ENCODE measurements at places on chromosomes 3 and 15. TPM values are rescaled to one million over a fixed set of nuclear protein-coding genes. Genes with fewer than 3 reads are reported as not detected.

IL12A gene
- not detected for total RNA-seq

TXNRD3 gene
- total RNA-seq = 4.6 TPM

ABI3BP gene
- 0.17 TPM for total RNA-seq

SPSB4 gene
- 2.4 TPM for total RNA-seq

RPL32 gene
- 611 TPM for total RNA-seq

CPA3 gene
- total RNA-seq = not detected

KNG1 gene
- total RNA-seq = not detected

DNA sequence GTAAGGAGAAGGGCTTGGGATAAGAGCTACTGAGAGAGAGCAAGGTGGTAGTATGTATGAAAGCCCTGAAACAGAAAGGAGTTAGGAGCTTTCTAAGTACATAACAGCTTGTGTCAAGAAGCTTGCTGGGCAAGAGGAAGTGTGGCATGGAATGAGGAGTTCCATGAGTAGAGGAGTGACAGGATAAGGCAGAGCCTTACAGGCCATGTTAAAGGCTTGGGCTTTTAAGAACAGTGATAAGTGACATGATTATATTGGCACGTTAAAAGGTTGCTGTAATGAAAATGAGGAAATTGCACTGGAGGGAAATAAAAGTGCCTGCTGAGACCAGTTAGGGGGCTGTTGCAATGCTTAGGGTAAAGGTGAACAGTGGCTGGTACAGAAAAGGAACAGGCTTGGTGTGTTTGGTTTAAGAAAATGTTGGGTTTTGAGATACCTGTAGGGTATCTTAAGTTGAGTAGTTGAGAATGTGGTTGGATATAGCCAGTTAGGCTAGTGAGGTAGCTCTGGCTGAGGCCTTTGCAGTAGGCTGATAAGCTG, 49.0 kb downstream of the MEF2A start:
- no peak for DNase-seq

DNA sequence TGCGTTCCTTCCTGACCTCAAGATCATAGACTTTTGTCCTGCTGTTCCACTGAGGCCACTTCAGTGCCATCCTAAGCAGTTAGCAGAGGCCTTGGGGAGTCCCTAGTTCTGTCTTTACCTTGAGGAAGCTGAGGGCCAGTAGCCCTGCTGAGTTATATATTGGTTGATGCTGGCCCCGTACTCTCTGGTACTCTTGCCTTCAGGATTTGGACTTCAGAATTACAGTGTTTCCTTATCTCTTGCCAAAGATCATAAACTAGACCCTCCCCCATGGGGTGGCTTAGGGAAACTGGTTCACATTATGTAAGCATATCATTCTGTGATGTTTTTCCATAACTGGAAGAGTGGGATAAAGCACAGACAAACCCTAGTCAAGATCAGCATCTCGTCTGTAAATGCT, 33.2 kb downstream of the KBTBD12 start:
- no peak for DNase-seq

- DNase-seq = no peak
Measured at GRCh38 chr15:92098869-92099268, 245.4 kb downstream of the SLCO3A1 start.

DNA sequence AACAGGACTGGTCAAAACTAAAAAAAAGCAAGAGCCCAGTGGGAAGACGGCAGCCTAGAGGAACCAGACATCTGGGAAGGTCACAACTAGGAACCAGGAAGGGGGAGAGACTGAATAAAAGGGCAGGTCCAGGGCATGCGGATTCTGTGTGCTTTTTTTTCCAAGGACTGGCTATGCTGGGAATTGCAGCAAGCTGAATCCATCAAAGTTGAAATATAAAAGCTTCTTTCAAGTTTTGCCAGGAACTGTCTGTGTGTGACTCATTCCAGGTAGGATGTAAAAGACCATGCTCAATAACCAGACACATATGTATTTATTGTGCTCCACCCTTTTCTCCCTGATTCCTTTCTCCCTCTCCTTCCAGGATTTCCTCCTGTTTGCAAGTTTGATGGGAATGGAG, 47.9 kb upstream of the CCDC80 start:
- no peak for DNase-seq

GRCh38 chr3:172309741-172310427, 138.4 kb downstream of the GHSR start:
- no peak for DNase-seq

- DNase-seq = peak; percentile 58
Measured at GRCh38 chr3:64011685-64012084, 11.6 kb downstream of the PSMD6 start.

- DNase-seq = peak; percentile 94
Measured at GRCh38 chr15:71752604-71753289, 57.6 kb upstream of the NR2E3 start.

GRCh38 chr15:49620199-49620598, 419 bp downstream of the FAM227B start:
- DNase-seq = no peak

- DNase-seq = no peak
Measured at GRCh38 chr3:98761643-98762229, 1.4 kb upstream of the ST3GAL6 start.

DNA sequence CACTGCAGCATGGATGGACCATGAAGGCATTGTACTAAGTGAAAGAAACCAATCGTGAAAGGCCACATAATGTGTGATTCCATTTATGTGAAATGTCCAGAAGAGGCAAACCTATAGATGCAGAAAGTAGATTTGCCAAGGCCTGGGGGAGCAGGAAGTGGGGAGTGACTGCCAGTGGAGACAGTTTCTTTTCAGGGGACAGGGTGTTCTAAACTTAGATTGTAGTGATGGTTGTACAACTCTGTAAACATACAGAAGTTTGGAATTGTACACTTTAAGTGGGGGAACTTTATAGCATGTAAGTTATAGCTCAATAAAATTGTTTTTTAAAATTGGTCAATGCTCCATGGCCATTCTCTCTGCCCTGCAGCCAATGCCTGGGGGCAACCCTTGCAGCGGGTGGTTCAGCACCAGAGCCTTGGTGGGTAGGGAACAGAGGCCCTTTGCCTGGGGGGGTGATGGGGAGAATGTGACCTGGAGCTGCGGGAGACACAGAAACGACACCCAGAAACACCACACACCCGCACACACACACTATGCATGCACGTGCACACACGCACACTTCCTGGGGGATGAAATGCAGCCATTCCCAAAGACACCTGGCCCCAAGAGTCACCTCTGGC, 43.1 kb downstream of the DNAJB8 start:
- DNase-seq = no peak

DNA sequence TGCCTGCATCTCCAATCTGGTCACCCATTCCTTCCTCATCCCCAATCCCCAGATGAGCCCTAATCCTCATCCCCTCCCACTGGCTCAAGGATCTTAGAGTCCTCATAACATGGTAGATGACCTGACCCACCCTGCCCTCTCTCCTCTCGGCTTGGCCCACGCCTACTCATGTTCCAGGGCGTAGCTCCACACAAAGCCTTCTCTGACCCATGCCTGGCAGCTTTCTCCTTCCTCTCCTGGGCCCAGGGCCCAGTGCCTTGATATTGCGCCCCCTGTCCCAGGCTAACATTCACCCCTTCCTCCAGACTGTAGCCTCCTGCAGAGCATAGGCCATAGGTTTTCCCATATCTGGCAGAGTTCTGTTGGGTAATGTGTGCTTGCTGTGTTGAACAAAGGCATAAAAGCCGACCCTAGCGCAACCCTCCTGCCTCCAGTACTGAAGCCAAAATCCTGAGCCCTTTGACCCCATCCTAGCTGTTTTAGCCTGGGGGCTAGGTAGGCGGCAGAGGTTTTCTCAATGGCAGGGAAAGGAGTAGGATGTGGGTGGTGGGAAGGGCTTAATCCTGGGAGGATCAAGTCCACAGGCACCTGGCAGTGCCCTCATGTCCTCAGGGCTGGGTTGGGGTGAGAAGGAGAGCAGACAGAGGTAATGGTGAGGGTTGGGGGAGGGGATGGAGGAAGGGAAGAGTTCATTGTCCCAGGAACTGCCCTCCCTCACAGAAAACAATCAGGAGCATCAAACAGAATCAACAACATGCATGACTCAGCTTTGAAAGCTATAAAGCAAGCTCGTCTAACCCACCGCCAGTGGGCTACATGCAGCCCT, 35.5 kb downstream of the MESD start:
- no peak for DNase-seq

DNA sequence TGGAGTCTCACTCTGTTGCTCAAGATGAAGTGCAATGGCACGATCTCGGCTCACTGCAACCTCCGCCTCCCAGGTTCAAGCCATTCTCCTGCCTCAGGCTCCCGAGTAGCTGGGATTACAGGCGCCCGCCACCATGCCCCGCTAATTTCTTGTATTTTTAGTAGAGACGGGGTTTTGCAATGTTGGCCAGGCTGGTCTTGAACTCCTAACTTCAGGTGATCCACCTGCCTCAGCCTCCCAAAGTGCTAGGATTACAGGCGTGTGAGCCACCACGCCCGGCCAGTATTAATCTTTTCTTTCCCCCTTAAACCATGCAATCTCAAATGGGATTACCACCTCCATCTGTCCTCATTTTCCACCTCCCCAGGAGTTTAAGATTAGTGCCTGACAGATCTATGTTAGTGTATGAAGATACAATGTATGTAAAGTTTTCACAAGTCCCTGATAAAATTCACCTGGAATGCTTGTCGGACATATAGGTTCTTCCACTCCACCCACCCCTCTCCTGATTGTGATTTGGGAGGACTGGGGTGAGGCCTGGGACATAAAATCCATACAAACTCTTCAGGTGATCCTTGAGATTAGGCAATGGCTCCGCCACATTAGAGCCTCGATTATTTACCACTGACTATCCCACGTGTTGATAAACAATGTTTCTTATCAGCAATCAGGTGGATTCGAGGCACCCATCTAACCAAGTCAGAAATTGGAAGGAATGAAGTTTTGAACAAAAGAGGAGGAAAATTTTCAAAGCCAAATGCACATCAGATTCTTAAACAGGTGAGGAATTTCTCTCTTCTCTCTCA, 1.2 kb downstream of the PARL start:
- DNase-seq = no peak

Data from Daoy (cell line).